ENCODE measurements at places on chromosomes 4 and X.

GRCh38 chrX:132622130-132622529 lies 133.3 kb upstream of the MBNL3 start:
- no peak for DNase-seq

- DNase-seq, result no peak
Measured at GRCh38 chr4:34845926-34846325, 1398.4 kb downstream of the ARAP2 start.

DNA sequence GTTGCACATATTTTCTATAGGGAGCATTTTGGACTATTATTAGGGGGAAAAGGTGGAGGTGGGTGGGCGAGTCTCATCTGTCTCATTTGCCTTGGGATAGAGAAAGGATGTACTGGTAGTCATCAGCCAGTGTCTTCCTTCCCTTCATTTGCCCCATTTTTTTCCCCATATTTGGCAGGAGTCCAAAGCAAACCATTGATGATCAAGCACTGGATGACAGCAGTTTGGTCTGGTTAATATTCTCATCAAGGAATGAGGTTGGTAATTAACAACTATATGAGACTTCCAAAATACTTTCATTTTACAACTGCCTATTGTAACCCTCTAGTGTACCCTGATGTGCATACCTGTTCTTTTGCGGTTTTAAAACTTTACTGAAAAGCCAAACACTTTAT lies 22.6 kb upstream of the IGFBP7 start:
- no peak for DNase-seq

DNA sequence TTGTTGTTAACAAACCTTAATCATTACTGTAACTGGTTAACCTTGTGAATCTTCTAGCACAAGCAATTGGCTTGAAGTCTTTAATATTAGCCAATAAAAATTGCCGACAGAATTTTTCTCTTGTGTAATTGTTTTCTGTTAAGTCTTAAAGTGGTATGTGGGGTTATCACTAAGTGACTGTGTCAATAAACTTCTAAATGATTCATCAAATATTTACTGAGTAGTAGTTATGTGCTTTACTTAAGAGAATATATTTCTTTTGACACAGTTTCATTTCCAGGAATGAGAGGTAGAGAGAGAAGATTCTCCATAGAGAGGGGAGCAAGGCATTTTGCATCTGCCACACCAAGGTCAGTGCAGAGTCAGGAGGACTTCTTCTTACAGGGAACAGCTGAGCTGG lies 2361.6 kb upstream of the AGA start:
- DNase-seq, result no peak

DNA sequence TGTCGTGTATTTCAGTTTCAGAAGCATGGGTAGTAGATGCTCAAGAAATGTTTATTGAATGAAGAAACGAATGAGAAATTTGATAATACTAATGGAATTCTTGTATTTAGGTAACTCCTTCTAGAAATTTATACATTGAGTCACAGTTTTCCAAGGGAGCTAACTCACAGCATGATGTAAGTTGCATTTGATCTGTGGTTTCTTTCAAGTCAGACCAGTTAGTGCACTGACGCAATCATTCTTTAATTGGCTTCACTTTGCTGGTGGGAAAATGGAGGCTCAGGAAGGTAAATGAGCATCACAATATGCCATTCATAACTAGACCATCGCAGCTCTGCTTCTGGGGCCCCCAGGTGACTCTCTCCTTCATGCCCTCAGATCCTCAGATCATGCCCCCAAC lies 17.3 kb upstream of the CWH43 start:
- DNase-seq, result no peak
